Activated T-cell treated with anti-CD3 and anti-CD28 coated beads for 48 hours (primary cell): ENCODE measurements at places on chromosomes 12 and 14.

GRCh38 chr14:20873370-20874177 is 17.6 kb upstream of the RNASE3 start:
- DNase-seq = peak; percentile 80

GRCh38 chr14:55418411-55418810 is 6.8 kb upstream of the ATG14 start:
- DNase-seq = no peak

- DNase-seq = no peak
These were observed 82.5 kb downstream of the SH2B3 start for GRCh38 chr12:111488271-111488670.

DNA sequence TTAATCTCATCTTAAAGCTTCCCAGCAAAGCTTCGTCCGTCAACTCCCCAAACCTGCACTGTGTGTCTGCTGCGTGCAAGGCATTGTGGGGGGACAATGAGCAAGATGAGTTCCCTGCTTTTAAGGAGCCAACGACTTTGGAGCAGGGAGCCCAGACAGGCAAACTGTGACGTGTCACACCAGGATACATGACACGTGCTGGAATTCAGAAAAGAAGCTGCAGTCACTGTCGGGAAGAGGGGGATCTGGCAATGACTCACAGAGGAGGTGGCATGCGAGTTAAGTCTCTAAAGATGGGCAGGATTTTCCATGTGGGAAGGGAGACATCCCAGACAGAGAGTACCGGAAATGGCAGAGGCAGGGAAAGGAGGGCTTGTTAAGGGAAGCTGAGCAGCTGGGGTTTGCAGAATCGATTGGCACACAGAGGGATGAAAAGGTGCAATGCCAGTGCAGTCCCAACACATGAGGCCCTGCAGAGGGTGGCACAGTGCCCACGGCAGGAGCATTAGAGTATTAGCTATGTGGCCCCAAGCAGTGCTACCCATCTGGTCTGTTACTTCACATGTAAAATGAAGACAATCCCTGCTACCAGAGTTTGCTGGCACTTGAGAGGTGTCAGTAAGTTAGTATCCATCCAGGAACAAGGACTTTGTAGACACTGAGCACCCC is 52.9 kb downstream of the SETD3 start:
- no peak for DNase-seq

- no peak for DNase-seq
These were observed 682 bp downstream of the CREBL2 start for GRCh38 chr12:12612358-12612757.

DNA sequence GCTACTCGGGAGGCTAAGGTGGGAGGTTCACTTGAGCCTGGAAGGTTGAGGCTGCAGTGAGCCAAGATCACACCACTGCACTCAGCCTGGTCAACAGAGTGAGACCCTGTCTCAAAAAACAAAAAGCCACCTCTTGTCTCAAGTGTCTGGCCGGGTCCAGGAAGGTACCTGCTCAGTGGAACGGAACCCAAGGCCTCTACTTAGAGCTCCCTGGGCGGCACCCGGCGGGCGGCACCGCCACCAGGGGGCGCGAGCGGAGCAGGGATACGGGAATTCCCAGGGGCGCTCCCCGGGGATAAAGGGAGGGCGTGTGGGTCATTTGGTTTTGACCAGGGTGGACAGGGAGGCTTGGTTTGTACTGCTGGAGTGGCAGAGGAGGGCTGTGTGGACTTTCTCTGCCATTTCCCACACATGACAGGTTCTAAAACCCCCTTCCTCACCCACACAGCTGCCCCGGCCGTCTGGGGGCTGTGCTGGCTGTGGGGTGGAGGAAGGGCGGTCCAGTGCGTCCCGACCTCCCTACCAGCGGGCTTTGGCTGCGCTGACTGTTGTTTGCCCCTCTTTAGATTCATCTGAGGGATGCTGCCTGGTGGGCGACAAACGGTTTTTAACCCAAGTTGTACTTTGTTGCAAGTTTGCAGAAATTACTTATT is 91.4 kb downstream of the SETD3 start:
- DNase-seq = peak; percentile 37

DNA sequence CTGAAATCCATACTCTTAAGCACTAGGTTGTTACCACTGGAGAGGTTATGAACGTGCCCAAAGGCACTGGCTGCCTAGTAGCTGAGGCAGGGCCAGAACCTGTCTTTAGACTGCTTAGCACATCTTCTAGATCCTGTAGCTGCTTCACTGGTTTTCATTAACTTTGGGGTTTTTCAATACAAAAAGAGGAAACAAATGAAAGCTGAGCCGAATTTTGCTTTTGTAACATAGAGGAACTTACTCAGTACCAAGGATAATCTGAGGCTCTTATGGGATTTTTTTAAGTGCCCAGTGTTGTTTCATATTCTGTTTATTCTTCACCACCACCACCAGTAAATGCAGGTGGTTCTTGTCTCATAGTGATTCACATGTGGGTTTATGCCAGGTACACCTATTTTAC is 396.1 kb downstream of the RAD51B start:
- no peak for DNase-seq

DNA sequence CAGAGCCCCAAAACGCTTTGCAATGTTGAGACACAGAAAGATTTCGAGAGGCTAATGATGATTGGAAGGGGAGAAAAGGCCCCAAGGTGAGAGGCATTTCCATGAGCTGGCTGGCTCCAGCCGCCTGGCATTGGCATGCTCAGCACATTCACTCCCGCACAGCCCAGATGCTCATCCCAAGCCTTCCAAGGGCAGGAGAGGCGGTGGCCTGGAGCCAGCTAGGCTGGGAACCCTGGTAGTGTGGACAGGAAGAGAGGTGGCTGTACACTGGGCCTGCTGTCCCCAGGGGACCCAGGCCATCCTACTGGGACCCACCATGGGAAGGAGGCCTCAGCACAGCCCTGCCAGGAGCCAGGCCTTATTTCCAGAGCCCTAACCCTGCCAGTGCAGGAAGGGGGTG is 72.2 kb downstream of the SPTB start:
- no peak for DNase-seq

DNA sequence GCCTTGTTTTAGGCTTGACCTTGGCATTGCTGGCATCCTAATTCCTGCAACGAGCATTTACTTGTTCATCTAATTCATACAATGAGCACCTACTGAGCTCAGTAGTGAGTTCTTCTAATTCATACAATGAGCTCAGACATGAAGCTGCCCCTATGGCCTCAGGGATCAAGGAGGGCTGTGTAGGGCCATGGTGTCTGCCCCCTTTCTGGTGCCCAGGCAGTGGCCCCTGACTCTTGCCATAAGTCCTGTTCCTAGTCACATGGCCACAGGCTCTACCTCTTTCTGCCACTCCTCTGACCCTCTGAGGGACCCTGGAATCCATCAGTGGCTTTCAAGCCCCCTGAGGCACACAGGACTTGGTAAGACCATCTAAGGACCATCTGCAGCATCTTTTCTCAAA is 148.8 kb downstream of the ZFP36L1 start:
- DNase-seq = no peak

DNA sequence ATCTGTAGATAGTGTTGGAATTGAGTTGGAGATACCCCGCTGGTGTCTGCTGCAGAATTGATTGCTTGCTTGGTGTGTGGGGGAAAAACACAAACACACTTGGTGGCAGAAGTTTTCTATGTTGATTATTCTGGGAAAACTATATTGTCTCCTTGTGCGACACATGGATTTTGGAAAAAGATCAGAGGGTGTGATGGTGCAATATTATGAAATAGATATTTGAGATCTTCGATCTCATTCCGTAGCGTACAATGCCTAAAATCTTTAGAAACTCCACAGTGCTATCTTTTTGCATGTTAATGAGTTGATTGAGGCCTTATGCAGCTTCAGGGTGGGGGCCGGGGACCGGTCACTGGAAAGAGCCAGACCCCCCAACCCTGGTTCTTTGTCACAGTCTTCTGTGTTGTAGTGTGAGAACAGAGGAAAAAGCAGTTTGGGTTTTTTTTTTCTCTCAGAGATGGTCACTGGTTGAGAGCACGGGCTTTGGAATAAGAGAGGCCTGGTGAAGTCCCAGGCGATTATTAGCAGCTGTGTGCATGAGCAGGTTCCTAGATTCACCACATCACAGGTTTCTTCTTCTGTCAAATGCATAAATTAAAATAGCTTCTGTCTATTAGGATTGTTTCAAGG is 88.2 kb downstream of the ST8SIA1 start:
- no peak for DNase-seq

- DNase-seq = no peak
These were observed 108.6 kb downstream of the ETV6 start for GRCh38 chr12:11758087-11758486.

GRCh38 chr12:55657212-55657611 is 20.5 kb downstream of the OR10P1 start:
- no peak for DNase-seq

DNA sequence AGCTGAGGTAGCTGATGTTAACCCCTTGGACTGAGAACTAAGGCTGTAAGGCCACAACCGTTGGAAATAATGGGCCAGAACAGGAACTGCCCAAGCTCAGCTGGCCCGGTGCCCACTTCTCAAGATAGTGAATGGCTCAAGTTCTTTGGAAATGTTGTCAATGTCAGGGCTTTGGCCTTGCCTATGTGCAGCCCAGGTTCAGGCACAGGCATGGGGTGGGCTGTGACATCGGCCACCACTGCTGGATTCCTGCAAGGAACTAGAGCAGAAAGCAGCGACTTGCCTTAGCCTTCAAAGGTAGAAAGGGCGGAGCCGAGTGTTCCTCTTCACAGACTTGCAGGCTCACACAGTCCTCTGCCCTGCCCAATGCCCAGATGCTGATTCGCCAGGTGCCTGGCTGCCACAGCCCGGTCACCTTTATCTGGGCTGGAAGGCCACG is 291.2 kb downstream of the ZFP36L1 start:
- DNase-seq = no peak

GRCh38 chr12:27869567-27869966 is 89.5 kb upstream of the MANSC4 start:
- DNase-seq = no peak
